Stimulated activated CD4-positive, alpha-beta T cell treated with anti-CD3 and anti-CD28 coated beads, Interleukin-15, amount 100 ng/mL, for 48 hours (primary cell): ENCODE measurements at places on chromosomes 7 and 10.

- no peak for DNase-seq
Observed at GRCh38 chr10:102118867-102119266, 1.3 kb downstream of the LDB1 start.

- DNase-seq = no peak
Observed at GRCh38 chr10:78896159-78896928, 172.4 kb upstream of the ZMIZ1 start.

DNA sequence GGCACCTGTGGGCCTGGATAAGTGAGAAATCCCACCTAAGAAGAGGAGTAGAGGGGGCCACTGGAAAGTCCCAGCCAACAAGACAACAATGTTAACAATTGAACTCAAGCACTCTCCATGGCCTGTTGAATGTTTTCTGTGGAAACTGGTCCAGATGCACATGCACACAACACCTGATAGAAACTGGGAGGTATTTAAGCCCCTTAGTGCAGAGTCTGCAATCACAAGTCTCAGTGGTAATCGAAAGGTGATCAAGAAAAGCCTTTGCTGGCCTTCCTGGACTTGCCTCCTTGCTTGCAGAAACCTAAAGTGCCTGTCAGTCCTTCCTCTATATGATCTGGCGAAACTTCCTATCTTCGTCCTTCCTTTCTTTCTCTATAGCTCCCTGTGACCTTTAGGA lies 30.6 kb upstream of the HNRNPH3 start:
- no peak for DNase-seq

- no peak for DNase-seq
Observed at GRCh38 chr10:97851341-97852001, 1.8 kb downstream of the GOLGA7B start.

- no peak for DNase-seq
Observed at GRCh38 chr10:12919574-12919973, 81.9 kb downstream of the CCDC3 start.

DNA sequence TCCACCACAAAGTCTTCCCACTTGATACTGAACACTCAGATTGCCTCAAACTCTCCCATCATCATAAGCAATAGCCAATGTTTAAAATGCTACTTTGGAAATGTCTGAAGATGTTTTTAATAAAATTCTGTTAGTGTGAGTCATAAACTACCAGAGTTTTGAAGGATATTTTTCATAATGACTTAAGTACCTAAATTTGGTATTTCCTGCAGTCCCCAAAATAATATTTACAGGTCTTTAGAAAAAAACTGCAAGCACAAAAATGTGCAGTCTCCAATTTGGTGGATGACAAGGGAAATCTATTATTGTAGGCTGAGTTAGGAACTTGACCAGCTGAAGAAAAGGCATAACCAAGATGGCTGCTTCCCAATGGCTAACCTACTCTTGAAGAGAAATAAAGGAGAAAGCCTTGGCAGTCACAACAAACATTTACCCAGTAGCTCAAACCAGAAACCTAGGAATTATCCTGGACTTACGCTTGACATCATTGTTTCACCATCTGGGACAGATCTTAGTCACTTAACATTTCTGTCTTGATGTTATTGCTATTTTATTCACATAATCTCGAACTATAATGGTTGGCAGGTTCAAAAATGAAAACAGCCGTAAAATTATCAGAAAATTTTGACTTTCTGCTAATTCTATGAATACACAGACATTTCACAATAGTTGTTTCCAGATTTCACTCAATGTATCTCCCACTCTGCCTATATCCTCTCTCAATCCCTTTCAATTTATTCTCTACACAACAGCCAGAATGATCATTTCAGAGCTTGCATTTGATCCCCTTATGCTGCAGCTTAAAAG lies 111.2 kb upstream of the STEAP1B start:
- DNase-seq = no peak
